Activated effector memory CD4-positive, alpha-beta T cell treated with Interleukin-2 at 50 U/mL for 16 hours (primary cell): ENCODE measurements at places on chromosomes 6 and 20.

DNA sequence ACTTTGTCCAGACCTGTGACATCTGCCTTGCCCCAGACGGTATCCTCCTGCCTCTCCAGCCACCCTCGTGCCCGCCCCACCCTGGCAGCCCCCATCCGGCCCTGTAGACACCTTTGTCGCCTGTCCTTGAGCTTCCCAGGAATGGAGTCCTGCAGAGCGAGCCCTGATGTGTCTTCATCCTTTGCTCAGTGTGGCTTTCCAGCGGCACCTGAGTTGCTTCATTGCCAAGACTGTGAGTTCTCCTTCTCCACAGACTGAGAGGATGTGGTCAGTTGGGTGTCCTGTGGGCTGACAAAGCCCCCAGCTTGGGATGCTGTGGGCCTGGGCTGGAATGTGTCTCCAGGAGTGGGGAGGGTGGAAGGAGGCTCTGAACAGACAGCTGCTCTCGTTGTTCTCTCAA lies 1.7 kb upstream of the CST4 start:
- no peak for DNase-seq

DNA sequence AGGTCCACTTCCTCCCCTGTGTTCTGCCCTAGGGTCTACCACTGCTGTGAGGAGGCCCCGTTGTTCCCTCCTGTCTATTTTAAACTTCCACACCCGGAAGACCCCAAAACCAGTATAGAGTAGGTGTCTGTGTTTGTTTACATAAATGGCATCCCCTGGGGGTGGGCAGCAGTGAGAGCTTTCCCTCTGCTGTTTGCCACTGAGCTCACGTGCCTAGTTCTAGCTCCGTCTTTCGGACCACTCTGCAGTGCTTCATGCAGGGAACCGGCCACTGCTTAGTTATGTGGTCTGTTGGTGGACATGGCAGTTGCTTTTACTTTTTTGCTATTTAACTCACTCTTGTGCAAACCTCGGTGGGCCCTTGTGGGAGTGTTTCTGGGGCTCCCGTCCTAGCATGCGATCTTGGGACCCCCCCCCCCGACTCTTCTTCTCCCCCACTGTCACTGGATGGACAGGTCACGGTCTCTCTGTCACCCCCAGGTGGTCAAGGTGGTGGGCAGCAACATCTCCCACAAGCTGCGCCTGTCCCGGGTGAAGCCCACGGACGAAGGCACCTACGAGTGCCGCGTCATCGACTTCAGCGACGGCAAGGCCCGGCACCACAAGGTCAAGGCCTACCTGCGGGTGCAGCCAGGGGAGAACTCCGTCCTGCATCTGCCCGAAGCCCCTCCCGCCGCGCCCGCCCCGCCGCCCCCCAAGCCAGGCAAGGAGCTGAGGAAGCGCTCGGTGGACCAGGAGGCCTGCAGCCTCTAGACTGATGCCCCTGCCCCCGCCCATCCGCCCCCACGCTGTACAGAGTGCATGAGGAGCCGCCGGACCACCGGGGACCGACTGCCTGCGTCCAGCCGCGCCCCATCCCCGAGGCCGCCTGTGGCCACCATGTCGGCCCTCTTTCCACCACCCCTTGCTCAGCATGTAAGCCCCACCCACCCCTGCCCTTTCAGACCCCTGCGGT lies 40.9 kb downstream of the VSTM2L start:
- no peak for DNase-seq

GRCh38 chr6:142822842-142823241 lies 122.1 kb downstream of the HIVEP2 start:
- DNase-seq: no peak

GRCh38 chr6:33953171-33953570 lies 149.4 kb upstream of the MLN start:
- DNase-seq: no peak

GRCh38 chr20:63765082-63765873 lies 25.7 kb downstream of the SLC2A4RG start:
- DNase-seq: no peak

- no peak for DNase-seq
Measured at GRCh38 chr20:35232575-35232974, 6.1 kb downstream of the MMP24 start.

DNA sequence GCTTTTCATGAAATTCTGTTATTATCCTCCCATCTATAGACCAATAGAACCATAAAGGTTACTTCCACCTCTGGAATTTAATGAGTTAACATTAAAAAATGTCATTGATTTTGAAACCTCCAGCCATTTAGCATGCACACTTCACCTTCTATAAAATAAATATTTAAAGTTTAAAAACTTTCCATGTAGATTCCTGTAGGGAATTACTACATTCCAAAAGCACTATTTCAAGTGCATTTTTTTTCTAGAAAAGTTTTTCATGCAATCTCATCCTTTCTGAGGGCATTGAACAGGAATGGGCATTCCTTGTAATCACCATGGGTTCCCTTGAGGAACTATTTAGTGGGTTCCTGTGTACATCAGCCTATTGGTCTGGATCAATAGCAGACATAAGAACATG lies 253.8 kb upstream of the RIN2 start:
- DNase-seq: no peak

- no peak for DNase-seq
Measured at GRCh38 chr20:47484303-47484702, 17.4 kb upstream of the NCOA3 start.

DNA sequence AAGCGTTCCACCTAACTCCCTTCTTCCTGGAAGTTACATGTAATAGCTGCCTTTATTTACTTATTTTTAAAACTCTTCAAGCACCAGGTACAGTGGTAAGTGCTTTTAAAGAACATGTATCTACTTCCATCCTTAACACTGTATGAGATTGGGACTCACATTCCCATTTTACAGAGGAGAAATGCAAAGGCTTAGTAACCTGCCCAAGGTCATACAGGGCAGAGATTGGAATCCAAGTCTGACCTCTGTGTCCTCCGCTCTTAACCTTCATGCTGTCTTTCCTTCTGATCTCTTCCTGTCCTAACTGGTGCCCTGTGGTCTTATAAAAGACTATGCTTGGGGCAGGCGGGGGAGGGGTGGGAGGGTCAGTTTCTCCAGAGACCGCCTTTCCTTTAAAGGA lies 1.6 kb downstream of the B4GALT5 start:
- no peak for DNase-seq

- no peak for DNase-seq
Measured at GRCh38 chr6:165183071-165183470, 126.3 kb downstream of the C6orf118 start.

- no peak for DNase-seq
Measured at GRCh38 chr6:134437376-134437775, 119.5 kb upstream of the SGK1 start.

- DNase-seq: no peak
Measured at GRCh38 chr6:1552296-1552761, 57.4 kb upstream of the FOXC1 start.

DNA sequence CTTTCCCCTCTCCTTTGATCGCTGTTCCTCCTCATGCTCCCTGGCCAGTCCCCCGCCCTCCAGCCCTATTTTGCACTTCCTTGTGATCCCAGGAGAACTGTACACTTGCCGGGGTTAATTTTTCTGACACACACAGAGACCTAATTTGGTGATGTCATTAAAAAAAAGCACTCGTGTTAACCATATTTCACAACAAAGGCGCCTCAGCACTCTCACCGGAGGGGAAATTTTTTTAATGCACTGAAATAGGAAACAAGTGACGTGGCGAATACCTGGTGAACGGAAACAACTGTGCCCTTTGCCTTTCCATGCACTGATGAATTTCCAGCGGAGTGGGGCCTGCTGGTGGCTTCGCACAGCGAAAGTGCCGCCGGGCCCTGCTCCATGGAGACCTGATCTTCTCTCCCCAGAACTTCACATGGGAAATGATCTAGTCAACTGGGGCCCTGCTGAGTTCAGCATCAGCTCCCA lies 53.9 kb upstream of the TAGAP start:
- peak; percentile 55 for DNase-seq
